Hepatocyte (in vitro differentiated cells): ENCODE measurements at places on chromosomes 7 and 10. TPM values are rescaled to one million over a fixed set of nuclear protein-coding genes. Genes with fewer than 3 reads are reported as not detected.

The ITGA8 gene
- total RNA-seq: 16.8 and 17.3 TPM in 2 replicates

The TRPV5 gene
- not detected in 2 replicates for total RNA-seq

The SPACDR gene
- total RNA-seq: 0.13 and 0.72 TPM in 2 replicates

The SPAM1 gene
- total RNA-seq: 0.28 TPM in 1 of 2 replicates, not detected in the other

- H3K27me3 ChIP-seq: no peaks in the 10 kb centered on the region
- no peaks in the 10 kb centered on the region for H3K36me3 ChIP-seq
- H3K4me3 ChIP-seq: no peak overlapping the region
These were observed 74.0 kb downstream of the INHBA start for GRCh38 chr7:41628901-41629300.

GRCh38 chr7:50531401-50531911, 33.7 kb downstream of the DDC start:
- H3K36me3 ChIP-seq: no peaks in the 10 kb centered on the region
- DNase-seq: peak; percentile 87
- H3K4me3 ChIP-seq: no peak overlapping the region
- H3K27ac ChIP-seq: peak overlapping the region; percentile 86
- peaks cover 49% of the 10 kb centered on the region for H3K4me1 ChIP-seq

DNA sequence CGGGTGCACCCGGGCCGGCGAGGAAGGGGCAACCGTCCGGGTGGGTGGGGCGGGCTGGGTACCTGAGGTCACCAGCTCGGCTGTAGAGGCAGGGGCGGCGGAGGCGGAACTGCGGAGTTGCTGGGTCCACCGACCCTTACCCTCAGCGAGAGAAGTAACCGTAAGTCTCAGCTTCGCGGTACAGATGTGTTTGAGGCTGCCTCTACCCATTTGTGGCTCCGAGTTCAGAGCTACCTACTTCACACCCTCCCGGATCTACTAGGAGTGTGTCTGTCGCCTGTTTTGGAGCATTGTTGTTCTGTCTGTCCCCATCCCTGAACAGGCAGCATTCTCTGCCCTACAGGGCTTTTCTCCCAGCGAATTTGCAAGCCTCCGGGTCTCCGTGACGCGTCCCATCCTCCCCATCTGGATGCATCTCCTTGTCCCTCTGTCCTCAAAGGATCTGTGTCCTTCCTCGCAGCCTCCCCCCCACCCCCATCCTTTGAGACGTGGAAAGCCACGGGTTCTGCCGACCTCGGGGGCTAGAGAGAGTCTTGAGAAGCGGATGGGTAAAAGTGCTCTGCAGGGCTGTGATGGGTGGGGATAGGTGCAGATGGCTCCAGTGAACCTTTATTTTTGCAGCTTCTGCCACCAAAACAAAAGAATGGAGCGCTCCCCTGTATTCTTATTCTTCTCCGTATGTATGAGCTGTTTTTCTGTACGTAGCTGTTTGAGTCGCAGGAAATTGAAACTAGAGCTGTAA, 757 bp downstream of the ANKIB1 start:
- H3K27ac ChIP-seq: peak overlapping the region; percentile 97
- H3K4me3 ChIP-seq: peak overlapping the region; percentile 83
- H3K4me1 ChIP-seq: peaks cover 28% of the 10 kb centered on the region
- H3K27me3 ChIP-seq: no peaks in the 10 kb centered on the region
- H3K36me3 ChIP-seq: no peaks in the 10 kb centered on the region

- peak; percentile 16 for DNase-seq
- H3K36me3 ChIP-seq: no peaks in the 10 kb centered on the region
- H3K4me1 ChIP-seq: peaks cover 9% of the 10 kb centered on the region
- H3K27me3 ChIP-seq: no peaks in the 10 kb centered on the region
These were observed 861 bp upstream of the USP6NL start for GRCh38 chr10:11612021-11613001.

GRCh38 chr10:13853854-13854253, 267.1 kb downstream of the PRPF18 start:
- H3K36me3 ChIP-seq: no peaks in the 10 kb centered on the region
- H3K4me1 ChIP-seq: no peaks in the 10 kb centered on the region
- no peak overlapping the region for H3K27ac ChIP-seq
- H3K27me3 ChIP-seq: no peaks in the 10 kb centered on the region
- no peak overlapping the region for H3K4me3 ChIP-seq
- DNase-seq: no peak
